Lung (tissue), 17 donors: ENCODE measurements at places on chromosomes 7 and 10. TPM values are rescaled to one million over a fixed set of nuclear protein-coding genes. Genes with fewer than 3 reads are reported as not detected.

TMEM176B gene
- total RNA-seq = 37.2 TPM

MYPN gene
- 0.06 TPM for total RNA-seq

CHST12 gene
- total RNA-seq = 17.9 TPM

RFC2 gene
- 23.8 TPM for total RNA-seq

- no peak for DNase-seq
Measured at GRCh38 chr10:37733822-37734221, 123.6 kb downstream of the ZNF248 start.

GRCh38 chr7:13179775-13180523 is 492.5 kb downstream of the ARL4A start:
- DNase-seq = peak; percentile 33

- DNase-seq = no peak
Measured at GRCh38 chr7:80581486-80582260, 56.8 kb upstream of the CD36 start.

DNA sequence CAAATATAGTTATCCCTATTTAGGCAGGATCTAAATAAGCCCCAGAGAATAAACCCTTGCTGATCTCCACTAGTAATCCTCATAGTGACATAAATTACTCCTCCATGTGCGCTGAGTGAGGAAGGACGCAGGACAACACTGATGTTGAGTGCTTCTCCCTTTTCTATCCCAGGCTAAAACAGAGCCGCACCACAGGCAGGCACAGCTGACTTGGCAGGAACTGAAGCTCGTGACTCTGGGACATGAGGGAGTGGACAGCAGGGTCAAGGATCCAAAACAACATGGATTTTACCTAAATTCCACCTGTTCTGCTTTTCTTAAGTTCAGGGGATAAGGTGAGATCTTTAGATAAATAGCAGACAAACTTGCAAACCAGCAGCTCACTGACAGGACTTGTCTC is 46.0 kb downstream of the VOPP1 start:
- DNase-seq = no peak

DNA sequence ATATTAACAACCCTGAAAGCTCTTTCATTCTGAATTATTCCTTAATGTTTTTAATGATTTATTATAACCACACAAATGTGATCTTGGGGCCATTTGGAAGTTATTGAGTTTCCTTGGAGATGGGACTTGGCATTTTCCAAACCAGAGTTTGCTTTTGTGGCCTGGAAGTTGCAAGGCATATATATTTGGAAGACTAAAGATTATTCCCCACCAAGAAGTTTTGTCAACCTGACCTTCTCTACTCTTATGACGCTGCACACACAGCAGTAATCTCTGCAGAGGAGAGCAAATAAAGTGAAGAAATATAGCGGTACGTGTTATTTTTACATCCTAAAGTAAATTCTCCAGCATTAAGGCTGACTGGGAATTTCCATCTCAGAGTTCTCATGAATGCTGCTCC is 397.0 kb downstream of the LRMDA start:
- no peak for DNase-seq

DNA sequence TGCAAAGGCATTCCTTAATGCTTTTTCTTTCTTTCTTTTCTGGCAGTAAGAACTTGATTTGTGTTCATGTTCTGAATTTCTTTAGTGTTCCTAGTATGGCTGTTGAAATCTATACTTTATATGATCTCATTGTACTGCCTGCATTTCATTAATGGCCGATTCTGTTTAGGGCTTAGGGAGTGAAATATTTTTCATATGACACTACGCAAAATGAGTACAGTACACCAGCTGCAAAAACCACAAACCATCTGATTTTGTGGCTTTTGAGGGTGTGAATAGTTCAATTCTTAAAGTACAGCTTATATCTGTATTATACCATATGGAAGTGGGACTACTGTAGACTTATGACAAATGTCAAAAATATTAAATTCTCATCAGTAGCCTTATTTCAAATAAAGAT is 69.1 kb upstream of the FOXP2 start:
- DNase-seq = no peak

DNA sequence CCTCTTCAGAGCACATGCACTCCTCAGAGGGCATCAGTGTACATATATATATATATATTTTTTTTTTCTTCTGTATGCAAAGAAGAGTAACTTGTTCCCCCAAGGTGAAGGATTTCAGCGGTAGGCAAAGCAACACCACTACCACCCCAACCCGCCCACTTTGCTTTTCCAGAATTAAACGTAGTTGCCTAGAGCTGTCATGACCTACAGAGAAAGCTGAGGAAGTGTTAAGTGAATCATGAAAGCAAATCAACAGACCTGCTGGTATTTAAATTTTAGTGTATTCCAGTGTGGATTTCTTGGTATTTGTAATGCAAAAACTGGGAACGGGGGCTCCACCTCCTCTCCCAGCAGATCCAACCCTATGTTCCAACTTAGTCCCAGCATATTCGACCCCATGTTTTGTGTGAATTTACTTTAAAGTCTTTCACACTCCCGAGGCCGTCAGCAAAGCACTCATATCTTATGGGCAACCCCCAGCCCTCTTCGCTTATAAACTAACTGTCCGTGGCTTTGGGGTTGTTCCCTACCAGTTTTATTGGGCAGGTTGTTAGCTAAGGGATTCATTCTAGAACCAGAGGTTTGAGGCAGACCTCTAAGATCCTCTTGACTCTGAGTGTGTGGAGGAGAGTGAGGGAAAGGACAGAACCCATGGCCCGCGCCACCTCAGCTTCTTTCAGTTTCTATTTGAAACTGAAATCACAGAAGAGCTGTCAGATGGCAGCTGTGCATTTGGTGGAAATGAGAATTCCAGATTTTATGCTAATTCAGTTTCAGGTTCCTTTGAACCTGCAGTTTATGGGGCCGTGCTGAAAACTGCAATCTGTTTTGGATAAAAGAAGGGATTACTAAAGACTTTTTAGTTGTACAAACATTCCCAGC is 450.2 kb upstream of the GALNT17 start:
- peak; percentile 32 for DNase-seq

DNA sequence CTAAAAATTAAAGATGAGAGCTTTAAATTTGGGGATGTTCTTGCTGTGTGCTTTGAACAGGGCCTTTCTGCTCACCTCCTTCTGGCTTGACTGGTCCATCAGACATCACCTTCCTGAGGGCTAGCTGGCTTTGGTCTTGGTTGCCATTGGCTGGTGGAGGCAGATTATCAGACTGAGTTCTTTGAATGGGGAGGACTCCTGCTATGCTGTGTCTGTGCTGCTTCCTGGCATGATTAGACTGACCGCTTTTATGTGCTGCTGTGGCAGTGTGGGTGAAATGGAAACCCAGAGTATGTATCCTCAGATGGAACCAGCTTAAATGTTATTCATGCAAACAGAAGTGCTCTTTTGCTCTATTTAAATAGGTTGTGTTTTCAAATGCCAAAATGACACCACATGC is 341.6 kb downstream of the PCLO start:
- no peak for DNase-seq

DNA sequence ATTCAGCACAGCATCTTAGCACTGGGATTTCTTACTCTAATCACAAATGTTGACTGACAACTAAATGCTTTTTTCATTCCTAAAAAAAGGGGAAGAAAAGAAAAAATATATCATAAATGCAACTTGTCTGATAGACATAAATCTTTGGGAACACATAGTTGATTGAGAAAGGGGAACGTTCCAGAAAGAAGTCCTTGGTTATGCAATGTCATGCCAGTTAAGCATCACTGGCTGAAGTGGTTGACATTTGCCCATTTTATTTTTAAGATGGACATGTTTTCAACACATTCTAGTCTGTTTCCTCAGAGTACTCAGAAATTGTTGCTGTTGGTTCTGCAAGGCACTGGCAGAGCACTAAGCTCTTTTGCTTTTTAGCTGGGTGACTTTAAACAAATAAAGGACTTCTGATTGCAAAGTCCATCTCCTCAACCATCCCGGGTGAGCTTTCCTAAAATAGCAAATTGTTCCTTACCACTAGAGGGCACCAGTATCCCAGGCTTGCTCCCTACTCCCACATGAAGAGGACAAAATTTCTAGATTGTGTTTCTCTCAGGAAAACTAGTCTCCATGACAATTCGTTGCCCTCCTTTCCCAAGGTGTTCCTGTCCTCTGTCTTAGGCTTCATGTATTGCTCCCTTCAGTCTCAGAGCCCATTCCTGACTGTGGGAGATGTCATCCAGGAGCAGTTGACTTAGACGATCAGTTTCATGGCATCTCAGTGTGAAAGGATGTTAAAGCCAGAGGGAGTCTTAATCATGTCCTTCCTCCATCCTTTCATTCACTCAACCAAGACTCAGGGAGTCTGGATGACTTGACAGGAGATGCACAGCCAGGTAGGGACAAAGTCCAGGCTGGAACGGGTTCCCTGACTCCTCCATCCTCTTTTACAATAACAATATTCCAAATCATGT is 23.9 kb downstream of the OPALIN start:
- DNase-seq = peak; percentile 26

DNA sequence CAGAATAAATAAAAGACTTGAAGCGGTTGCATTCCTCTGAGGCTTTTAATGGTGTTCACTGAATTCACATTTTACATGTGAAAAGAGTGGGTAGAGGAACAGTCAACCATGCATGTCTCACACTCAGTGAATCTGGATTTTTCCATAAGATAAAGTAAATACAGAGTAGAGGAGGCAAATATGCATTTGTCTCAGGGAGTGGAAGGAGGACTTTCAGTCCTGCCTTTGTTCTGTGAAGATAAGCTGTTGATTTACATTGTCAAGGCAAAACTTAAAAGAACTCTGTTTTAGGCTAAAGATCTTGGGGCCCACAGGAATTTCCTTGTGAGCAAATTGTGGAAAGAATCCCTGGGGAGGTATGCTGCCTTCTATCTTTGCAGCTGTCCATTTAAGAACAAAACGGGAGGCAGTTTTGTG is 825.3 kb upstream of the MBL2 start:
- no peak for DNase-seq

GRCh38 chr7:129118182-129118581 is 26.3 kb upstream of the TSPAN33 start:
- no peak for DNase-seq

- DNase-seq = peak; percentile 75
Measured at GRCh38 chr10:79185067-79185774, 116.5 kb downstream of the ZMIZ1 start.

GRCh38 chr10:100129424-100129823 is 47.8 kb upstream of the CPN1 start:
- DNase-seq = no peak

DNA sequence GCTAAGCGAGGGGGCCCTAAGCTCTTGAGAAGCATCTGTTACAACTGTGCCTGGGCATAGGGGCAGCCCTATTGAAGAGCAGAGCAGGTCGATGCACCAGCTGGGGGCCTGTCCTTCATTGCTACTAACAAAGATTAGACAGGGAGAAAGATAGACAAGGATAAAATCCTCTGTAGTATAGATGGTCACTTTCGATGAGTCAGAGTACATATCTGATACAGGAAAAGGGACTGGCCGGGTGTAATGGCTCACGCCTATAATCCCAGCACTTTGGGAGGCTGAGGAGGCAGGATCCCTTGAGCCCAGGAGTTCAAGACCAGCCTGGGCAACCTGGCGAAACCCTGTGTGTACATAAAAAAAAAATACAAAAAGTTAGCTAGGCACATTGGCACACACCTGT is 13.6 kb downstream of the OPTN start:
- DNase-seq = no peak

DNA sequence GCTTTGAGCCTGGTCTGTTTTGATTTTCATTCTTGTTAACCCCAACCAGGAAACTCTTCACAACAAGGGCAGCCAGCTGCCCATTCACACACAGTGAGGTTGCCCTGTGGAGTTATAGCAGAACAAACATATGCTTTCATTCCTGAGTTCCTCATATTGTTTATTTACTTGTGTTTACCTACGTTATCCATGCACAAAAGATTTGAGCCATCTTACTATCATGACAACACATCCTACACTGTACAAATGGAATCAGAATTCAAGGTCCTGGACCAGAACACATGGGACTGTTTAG is 21.7 kb upstream of the BMPER start:
- DNase-seq = no peak
